Stimulated activated CD4-positive, alpha-beta T cell treated with anti-CD3 and anti-CD28 coated beads, Interleukin-1b, Interleukin-23, amount 100 ng/mL, for 24 hours (primary cell): ENCODE measurements at places on chromosomes 6 and 20.
A peak's percentile ranks its signal among the peaks of the same experiment; 100 is the strongest.

GRCh38 chr20:44886266-44886651 lies 754 bp downstream of the YWHAB start:
- no peak for DNase-seq

DNA sequence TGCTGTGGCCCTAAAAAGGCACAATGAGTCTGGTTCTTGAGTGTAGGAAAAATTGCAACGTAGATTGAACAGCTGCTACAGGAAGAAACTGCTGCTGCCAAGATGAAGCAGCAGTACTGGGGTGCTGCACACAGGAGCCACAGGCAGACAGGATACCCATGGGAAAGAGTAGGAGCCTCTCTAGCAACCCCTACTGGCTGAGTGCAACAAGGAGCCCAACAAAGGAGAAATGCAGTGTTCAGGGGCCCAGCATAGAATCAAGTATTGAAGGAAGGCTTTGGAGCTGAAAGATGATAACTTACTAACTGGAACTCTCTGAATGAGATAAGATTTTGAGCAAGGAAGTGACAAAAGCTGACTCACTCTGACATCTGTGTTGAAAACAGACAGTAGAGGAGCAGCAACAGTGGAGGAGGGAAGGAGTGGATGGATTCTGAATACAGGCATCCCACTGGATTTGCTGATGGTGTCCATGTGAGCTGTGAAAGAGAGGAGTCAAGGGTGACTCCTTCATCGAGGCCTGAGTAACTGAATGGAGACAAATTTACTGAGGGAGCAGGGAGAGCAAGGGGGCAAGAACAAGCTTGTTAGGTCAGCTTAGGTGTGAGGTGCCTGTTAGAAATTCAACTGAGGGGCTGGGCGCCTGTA lies 534.7 kb upstream of the JARID2 start:
- peak; percentile 46 for DNase-seq

DNA sequence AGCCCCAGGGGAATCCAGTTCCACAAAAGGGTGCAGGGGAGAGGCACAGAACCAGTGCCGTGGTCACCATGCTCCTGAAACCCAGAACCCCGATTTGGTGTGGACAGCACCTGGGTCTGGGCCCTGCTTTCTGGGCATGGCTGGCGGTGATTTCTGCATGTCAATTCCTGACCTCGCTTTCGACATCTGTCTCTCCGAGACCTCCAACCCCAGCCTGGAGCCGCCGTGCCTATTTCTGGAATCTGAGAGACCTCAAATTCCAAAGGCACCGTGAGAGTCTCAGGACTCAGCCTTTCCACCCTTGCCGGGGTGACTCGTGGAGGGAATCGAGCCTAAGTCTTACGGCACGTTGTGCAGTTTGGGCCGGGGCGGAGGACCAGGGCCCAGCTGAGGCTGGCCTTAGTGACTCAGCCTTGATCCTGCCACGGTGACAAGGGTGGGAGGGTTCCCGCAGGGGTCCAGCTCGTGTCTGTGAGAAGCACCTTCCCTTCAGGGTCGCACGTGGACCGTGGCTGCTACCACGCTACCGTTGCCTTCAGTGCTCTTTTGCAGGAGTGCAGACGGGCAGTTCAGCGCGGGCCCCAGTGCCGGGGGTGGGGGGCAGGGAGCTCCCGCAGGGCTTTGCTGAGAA lies 133.7 kb downstream of the PXDC1 start:
- no peak for DNase-seq

DNA sequence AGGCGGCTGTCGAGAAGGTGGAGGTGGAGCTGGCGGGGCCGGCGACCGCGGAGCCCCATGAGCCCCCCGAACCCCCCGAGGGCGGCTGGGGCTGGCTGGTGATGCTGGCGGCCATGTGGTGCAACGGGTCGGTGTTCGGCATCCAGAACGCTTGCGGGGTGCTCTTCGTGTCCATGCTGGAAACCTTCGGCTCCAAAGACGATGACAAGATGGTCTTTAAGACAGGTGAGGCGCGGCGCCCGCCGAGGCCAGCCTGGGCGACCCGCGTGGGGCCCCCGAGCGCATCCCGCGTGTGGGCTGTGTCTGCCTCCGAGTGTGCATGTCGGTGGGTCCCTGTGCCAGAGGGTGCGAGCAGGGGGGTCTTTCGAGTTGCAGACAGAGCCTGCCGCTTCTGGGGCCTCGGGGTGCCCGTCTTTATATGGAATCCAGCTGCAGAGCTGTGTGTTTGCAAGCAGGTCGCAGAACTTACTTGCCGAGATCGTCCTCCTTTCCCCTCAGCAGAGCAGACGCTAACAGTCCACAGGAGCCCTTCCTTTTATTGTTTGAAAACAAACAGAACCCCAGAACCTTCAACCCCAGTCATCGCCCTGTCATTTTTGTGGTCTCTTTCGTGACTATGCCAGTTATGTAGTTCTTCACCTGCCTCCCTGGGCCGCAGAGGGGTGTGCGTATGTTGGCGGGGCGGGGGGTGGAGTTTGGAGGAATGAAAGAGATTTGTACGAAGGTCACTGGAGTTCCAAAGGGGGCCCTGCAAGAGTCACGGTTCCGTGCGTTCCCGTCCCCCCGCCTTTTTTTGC lies 766 bp downstream of the SLC16A10 start:
- DNase-seq, result peak; percentile 51

DNA sequence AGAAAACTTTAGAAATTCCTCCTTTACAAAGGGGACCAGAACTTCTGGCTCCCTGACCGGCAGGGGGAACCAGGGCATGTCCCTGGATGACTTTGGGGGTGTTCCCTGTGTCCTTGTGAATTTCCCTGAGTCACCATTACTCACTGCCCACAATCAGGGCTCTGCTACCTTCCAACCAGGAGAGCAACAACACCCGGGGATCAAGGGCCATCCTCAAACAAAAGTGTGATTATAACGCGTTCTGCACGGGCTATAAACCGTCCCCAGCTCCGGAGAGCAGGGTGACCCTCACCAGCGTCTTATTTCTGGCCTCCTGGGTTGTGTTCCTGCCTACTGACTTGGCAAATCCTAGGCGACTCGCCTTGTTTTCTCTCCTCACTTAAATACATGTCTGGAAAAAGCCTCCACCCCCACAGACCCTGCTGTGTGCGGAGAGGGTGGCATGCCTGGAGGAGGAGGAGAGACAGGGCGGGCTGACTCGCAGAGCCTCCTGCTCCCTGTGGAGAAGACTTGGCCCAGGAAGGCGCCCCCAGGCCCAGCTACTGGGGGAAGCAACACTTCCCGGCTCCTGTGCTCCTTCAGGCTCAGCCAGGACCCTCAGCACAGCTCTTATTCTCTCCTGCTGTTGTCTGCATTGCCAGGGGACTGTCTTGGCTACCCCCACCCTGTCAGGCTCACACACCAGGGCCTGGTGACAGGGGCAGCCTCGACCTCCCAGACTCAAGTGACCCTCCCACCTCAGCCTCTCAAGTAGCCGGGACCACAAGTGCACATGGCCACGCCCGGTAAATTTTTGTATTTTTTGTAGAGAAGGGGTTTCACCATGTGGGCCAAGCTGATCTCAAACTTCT lies 54.1 kb downstream of the FGD2 start:
- no peak for DNase-seq

- no peak for DNase-seq
Observed at GRCh38 chr20:63525971-63526370, 5.4 kb downstream of the PPDPF start.

DNA sequence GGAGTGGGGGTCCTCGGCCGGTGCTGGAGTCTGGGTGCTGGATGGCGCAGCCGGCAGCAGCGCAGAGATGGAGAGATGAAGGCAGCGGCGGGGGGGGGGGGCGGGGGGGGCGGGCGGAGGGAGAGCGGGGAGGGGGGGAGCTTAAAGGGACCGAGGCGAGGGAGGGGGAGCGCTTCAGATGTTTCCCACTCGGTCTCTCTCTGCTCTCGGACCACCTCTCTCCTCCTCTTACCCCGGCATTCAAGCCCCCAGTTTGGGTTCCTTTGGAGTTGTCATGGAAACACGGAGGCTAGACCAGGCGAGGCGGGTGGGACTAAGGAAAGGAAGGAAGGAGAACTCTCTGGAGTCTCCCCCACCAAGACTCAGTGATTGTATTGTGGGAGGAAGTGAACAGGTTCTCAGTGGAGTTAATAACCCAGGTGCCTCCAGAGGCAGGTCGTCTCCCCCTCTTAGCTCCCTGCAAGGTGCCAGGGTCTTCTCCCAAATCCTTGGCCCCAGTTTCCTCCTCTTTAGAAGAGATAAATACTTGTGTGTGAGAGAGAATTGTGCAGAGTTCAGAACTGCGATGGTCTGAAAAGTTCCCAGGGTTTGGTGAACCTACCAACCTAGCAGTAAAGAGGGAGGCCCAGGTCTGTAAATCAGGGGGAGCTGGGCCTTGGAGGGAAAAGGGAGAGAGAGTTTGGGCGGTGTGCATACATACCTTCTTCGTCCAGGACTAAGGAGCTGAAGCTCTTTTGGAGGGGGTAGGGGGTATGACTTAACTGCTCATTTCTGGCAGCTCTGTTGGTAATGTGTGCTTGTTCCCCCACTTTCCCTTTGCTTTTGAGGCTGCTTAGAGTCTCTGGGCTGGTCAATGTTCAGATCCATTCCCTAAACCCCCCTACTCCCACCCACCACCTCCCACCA lies at the start of gene PRRT1:
PRRT1 (minus strand) TSS at position 77 of the 906 bp plus-strand sequence. CDS start 112 bp downstream, outside the sequence.
- no peak for DNase-seq

DNA sequence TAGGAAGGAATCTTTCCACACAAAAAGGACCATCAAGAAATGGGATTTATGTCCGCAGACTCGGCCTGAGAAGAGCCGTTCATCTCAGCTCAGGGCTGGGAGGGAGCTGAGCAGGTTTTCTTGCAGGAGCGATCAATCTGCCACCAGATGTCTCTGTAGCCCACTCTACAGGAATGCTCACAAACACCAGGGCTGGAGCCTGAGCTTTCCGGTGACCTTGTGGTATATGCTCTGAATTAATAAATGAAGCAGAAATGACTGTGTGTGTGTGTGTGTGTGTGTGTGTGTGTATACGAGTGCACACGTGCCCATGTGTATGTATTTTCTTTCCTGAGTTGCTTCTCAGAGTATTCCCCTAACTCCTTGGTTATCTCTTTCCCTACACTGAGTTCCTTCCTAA lies 12.0 kb downstream of the CD83 start:
- no peak for DNase-seq

GRCh38 chr6:7723554-7723953 lies 2.3 kb upstream of the BMP6 start:
- DNase-seq, result no peak

- no peak for DNase-seq
Observed at GRCh38 chr6:157385482-157385881, 4.5 kb downstream of the ZDHHC14 start.

DNA sequence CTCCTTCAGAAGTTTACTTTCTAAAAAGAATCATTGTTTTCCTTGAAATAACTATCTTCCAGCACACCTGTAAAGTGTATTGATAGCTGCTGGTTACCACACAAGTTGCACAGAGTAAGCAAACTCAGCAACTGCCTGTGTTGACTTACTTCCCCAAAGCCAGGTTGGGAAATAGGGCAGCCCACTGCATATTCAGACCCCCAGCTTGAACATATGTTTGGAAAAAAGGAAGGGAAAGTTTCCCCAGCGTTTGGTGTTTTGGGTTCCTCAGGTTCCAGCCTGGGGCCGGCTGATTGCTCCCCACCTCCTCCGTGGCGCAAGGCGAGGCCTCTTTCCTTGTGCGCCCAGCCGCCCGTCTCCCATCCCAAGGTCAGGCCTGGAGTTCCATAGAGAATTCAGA lies 70.1 kb upstream of the QKI start:
- DNase-seq, result no peak

- DNase-seq, result no peak
Observed at GRCh38 chr6:24332317-24332716, 25.5 kb downstream of the DCDC2 start.

GRCh38 chr20:19628570-19629134 lies 129.4 kb upstream of the RIN2 start:
- no peak for DNase-seq

DNA sequence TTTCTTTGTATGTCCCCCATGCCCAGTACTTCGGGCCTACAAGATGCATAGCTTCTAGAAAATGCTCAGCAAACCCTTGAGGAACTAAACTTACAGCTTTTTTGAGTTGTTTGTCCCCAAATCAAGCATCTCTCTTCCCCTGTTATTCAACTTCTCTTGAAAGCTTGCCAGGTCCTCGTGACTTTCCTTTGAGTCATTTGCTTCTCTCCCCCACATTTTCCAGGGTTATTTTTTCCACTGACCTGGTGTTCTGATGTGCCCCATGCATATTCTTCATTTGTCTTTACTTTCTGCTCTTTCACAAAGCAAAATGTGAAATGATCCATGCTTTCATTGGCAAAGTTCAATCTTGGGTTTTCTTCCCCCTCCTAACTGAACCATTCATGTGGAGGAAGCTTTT lies 204.8 kb downstream of the TFAP2A start:
- DNase-seq, result no peak

- DNase-seq, result no peak
Observed at GRCh38 chr6:131362696-131363095, 210.3 kb upstream of the ARG1 start.

GRCh38 chr6:10633216-10633615 lies 61.2 kb downstream of the C6orf52 start:
- no peak for DNase-seq

DNA sequence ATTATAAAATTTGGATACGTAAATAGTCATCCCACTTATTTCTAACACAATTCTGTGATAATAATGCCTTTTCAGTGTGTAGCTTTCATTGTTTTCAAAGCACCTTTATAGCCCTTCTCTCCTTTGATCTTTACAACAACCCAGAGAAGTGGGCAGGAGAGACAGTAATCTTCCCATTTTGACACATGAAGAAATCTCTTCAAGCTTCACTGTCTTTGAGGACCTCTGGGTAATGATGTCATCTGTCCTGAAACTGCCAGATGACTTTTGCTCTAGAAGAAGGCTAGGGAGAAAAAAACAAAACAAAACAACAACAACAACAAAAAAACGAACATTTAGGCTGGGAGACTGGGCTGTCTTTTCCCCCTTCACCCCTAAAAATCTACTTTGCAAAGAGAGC lies 203.0 kb downstream of the KCNQ5 start:
- DNase-seq, result no peak

DNA sequence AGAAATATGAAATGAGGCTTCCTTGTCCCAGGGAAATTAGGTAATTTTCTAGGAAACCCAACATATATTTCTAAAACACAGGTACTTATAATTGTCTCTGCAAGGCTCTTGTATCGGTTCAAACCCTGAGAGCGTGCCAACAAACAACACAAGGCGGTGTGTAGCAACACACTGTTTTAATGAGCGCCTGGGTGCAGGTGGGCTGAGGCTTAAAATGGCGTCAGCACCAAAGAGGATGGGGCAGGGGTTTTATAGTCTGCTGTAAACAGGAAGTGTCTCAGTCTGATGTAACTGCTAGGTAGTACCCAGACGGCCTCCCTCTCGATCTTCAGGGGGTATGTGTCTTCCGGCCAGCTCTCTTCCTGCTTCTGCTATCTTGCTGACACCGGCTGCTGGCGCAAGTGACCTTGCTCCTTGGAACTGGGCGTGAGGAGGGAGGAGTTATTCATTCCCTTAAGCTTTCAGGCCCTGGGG lies 69.7 kb downstream of the EPB41L2 start:
- no peak for DNase-seq

DNA sequence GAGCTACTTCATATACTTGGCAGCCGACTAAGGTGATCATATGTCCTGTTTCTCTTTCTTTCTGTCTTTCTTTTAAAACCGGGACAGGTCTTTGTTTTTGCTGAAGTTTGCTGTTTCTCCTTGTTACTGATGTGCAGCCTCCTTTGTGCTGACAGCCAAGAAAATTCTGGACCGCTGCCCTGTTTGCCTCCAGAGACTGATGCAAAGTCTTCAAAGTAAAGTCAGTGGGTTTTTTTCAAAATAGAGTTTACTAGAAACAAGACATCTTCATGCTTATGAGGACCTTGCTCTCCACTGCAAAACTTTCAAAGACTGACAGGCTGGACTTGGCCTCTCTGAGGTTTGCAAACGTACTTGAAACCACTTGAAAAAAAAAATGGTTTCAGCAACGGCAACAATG lies 510.5 kb upstream of the MAP3K7 start:
- no peak for DNase-seq
